Stimulated activated naive B cell treated with anti-CD40 and anti-IgM and Interleukin-4, amounts not matched to agents 10 μg/mL and 1 μg/mL and 100 μg/mL, for 72 hours (primary cell): ENCODE measurements at places on chromosomes 1 and 21.

DNA sequence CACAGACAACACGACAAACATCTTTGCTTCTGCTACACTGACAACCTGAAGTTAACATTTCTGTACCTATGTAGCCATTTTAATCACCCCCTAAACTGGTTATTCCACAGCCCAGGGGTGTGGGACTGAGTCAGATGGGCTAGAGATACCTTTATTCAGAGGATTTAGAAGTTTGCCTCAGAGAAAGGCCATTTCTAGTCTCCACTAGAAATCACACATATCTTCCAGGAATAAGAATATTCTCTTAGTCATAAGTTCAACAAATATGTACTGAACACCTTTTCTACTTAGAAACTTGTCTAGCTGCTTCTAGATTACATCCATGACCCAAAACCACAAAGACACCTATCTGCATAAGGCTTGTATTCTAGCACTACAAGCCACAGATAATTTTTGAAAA is 38.8 kb downstream of the ERG start:
- DNase-seq: no peak

DNA sequence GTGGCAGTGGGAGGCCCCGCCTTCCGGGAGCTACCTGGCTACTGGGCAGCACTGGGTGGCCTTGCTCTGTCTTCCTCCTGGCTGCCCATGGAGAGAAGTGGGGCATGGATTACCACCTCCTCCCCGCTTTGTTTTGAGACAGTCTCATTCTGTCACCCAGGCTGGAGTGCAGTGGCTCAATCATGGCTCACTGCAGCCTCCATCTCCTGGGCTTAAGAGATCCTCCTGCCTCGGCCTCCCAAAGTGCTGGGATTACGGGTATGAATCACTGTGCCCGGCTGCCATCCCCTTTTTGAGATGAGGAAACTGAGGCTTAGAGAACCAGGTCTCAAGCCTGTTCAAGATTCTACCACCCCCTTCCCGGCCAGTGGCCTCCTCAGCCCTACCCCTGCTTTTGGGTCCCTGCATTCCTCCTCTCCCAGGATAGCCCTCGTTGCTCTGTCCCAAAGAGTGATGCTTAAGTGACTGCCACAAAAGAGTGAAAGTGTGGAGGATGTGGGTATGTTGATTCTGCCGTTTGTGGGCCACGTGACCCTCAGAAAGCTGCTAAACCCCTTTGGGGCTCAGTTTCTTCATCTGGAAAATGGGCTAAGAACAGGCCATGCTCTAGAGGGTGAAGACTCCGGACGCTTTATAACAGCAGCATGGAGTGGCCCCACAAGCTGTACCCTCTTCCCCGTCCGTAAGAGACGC is 7.8 kb downstream of the HES3 start:
- no peak for DNase-seq

DNA sequence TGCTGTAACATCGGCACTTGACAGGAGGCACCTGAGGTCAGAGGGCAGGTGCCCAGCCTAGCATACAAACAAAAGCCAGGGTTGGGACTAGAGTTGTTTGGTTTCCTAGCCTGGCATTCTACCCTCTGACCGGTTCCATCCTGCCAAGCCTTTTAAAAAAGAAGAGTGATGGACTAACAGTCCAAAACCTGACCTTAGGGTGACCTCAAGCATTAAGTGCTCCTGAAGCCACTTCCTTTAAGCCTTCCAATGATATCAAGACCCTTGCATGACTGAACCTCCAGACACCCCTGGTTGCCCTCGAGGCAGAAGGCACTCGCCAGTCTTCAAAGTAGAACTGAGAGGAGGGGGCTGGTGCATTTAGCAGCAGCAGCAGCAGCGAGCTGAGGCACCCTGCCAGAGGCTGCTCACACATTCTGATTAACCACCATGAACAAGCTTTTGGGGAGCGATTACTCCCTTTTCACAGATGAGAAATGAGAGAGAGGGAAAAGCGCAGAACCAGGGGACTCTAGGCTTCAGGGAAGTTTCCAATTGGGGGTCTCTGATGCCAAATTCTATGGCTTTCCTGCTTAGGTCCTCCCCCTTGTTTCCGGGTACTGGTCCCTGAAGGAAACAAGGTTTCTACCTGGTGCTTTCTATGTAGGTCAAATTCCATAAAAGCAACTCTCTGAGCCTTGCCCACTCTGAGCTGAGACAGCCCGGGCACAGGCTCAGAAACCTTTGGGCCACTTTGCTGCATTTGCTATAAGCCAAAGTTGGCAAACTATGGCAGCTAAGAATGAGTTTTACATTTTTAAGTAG is 9.2 kb downstream of the SLC2A1 start:
- DNase-seq: no peak

DNA sequence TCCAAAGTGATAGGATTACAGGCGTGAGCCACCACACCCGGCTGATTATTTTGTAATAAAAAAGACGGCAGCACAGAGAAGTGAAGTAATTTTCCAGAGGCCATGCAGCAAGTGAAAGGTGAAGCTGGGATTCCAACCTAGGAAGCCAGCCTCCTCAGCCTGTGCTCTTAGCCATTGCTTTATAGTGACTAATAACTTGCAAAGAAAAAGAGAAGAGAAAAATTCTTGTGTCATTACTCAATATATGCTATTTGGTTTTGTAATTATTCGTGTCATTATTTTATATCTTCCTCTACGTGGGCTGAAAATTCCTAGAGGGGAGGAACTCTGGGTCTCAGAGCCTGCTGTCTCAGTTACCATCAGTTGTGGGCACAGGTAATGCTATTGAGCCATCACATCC is 1.6 kb upstream of the IER5 start:
- no peak for DNase-seq

- no peak for DNase-seq
Observed at GRCh38 chr21:46552865-46553379, 52.0 kb downstream of the S100B start.

DNA sequence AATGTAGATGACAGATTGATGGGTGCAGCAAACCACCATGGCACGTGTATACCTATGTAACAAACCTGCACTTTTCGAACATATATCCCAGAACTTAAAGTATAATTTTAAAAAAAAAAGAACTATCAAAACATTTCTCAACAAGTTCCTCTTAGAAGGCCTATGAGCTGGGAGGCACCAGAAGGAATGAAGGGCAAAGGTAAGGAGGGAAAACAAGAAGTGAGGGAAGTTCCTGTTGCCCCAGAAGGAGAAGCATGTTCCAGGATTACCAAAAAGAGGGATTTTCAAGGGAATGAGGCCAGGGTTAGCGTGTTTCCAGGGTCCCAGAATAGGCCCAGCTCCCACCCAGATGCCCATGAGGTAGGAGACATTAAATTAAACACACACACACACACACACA is 361.0 kb downstream of the SETD4 start:
- DNase-seq: no peak

DNA sequence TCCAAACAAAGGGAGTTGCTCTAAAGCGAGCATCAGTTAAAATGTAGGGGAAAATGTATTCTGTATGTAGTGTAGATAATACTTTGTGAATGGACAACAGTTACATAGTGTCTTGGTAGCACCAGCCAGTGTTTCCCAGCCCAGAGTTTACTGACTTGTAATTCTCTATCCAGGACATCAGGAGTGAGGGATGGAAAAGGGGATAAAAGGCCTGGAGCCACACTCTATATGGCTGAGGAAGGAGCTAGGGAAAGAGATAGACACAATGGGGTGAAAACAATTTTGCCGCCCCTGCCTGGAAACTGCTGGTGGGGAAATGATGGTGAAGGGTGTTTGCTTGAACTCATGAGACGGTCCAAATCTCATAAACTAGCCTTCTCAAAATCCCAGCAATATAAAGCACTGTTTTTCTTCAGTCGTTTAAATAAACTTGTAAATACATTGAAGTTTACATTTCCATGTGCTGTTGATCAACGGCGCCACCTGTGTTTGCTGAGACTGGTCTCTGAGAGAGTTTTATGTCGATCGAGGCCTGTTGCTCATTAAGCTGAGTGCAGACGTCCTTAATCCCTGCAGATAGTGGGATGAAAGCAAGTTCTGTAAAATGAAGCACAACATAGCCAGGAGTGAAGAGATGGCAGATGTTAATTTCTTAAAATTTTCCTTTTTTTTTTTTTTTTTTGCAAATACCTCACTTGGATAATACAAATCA is 27.9 kb upstream of the AGO1 start:
- DNase-seq: no peak

GRCh38 chr1:164700683-164701082 is 141.7 kb downstream of the PBX1 start:
- no peak for DNase-seq

- DNase-seq: no peak
Observed at GRCh38 chr1:155529929-155530328, 32.7 kb downstream of the ASH1L start.

DNA sequence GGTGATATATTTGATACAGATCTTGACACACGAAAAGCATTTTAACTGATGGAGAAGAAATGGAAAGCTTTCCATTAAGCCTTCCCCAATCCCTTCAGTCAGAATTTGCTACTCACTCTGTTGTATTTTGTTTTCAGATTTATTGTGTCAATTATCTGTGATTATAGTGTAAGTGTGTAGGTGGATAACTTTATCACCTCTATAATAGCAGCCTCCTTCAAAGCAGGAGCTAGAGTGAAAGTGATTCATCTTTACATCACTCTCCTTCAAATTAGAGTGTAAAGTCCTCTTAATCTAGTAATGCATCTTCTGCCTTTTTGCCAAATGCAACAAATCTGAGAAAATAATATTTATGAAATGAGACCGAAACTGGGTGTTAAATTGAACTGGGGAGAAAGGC is 459.7 kb upstream of the ZP4 start:
- no peak for DNase-seq

- DNase-seq: no peak
Observed at GRCh38 chr1:236742421-236743160, 52.5 kb upstream of the MTR start.
